ENCODE measurements at places on chromosomes 11 and 22.

- no peak for DNase-seq
Observed at GRCh38 chr22:20433191-20433590, 4.4 kb downstream of the SCARF2 start.

DNA sequence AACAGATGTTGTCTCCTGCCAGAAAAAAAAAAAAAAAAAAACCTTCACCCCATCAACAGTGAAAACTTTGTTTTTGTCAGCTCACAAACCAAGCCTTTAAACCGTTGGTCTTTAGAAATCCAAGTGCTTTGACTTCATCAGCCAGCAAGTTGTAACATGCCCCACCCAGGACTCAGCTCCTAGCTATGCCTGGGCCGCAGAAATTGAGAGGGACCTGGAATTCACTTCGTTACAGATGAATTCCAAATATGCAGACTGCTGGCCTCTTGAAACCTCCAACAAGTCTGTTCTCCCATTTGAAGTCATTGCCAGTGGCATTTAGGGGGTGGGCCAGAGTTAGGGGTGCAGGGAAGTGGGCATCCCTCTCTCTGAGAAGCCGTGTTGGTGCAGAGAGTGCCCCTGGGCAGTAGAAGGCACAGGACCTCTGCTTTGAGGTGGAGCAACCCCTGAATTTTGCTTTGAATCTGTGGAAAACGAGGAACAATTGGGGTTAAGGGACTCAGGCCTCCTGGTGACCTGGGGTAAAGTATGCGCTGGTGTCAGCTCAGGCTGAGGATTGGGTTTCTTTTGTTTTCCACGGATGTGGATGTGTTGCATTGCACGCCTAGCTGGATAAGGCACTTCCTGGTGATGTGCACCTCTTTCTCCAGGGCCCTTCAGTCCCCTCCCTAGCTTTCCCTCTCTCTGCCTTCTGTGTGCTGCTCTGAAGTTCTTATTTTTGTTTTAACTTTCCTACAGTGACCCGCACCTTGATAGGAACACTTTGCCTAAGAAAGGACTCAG is 109.5 kb downstream of the DBX1 start:
- DNase-seq: no peak

GRCh38 chr11:55658031-55658573 is 3.9 kb upstream of the OR4C6 start:
- DNase-seq: no peak

DNA sequence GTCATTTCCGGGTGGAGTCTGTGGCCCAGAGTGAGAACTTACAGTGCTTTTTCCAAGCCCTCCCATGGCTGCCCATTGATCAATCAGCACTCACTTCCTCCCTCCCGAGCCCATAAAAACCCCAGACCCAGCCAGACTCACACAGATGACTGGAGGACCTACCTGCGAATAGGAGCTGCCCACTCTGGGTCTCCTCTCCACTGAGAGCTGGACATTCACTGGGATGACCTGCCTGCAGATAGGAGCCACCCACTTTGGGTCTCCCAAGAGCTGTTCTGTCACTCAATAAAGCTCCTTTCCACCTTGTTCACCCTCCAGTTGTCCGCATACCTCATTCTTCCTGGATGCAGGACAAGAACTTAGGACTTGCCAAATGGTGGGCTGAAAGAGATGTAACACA is 56.0 kb upstream of the B3GNT6 start:
- DNase-seq: no peak

- DNase-seq: no peak
Observed at GRCh38 chr11:122248131-122248530, 132.1 kb upstream of the BLID start.

DNA sequence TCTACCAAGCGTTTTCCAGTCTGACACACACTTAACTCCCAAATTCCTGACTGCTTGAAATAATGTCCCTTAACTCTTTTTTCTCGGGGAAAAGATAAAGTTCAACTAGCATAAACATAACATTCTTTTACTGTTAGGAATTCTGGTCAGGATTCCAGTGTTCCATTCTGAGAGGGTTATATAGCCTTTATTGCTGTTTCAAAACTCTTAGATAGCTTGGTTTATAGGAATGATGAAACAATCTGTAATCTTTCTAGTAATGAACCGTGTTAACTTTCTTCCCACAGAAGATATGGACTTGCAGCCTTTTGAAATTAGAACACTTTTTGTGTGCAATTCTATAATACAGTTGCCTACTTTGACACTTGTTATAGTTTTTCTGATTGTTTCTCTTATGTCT is 8.6 kb downstream of the REXO2 start:
- DNase-seq: no peak

GRCh38 chr11:69788956-69789355 is 13.8 kb upstream of the FGF4 start:
- DNase-seq: no peak

- no peak for DNase-seq
Observed at GRCh38 chr22:43976861-43977795, 21.9 kb downstream of the SAMM50 start.

- no peak for DNase-seq
Observed at GRCh38 chr11:69326622-69327219, 32.8 kb downstream of the MYEOV start.

DNA sequence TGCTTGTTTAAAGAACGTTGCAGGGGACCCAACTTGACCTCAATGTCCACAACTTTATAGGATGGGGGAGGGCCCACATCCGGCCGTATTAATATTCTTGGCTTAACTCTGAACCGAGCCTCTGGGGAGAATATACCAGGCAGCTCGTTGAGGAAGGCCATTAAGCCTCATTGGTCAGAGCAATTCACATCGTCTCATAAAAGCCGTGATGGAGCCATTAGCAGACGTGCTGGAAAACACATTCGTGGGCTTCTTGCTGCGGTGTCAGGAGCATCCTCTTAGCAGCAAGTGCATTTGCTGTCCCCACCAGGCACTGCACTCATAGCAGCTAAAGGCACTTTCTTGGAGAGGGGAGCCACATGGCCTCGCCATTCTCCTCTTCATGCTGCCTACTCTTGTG is 14.9 kb downstream of the DSCAML1 start:
- no peak for DNase-seq

DNA sequence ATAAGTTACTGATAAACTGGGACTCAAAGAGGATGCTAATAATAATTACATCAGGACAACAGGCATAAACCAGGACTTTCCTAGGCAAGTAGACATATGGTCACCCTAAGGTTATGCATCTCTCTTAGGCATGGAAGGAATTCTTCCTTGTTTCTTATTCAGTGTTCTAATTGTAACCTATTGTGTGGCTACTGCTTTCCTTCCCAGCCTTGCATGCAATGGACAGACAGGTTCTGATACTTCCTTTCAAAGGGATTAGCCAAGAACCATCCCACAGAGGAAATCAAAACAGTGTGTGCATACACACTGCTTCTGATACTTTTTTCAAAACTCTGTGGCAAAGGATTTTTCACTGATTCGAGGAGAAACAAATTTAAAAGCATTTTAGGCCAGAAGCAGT is 48.3 kb downstream of the RRAS2 start:
- no peak for DNase-seq

DNA sequence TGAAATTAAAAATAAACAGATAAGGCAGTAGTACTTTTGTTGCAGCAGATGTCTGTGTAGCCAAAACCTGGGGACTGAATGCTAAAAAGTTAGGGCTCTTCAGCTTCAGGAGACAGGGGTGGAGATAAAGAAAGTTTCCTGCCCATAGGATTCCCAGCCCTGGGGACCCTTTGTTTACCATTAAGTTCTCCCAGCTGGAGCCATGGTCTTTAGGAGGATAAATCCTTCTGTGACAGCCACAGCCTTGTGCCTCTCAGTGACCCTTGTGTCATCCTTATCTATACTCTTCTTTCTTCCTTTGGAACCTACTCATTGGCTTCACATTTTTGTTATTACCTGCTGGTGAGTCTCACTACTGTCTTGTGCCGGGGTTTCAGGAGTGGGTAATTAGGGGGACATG is at the start of gene OR51M1:
OR51M1 (plus strand) TSS at position 237 of the 400 bp plus-strand sequence. CDS start 5,587 bp downstream, outside the sequence.
- no peak for DNase-seq

DNA sequence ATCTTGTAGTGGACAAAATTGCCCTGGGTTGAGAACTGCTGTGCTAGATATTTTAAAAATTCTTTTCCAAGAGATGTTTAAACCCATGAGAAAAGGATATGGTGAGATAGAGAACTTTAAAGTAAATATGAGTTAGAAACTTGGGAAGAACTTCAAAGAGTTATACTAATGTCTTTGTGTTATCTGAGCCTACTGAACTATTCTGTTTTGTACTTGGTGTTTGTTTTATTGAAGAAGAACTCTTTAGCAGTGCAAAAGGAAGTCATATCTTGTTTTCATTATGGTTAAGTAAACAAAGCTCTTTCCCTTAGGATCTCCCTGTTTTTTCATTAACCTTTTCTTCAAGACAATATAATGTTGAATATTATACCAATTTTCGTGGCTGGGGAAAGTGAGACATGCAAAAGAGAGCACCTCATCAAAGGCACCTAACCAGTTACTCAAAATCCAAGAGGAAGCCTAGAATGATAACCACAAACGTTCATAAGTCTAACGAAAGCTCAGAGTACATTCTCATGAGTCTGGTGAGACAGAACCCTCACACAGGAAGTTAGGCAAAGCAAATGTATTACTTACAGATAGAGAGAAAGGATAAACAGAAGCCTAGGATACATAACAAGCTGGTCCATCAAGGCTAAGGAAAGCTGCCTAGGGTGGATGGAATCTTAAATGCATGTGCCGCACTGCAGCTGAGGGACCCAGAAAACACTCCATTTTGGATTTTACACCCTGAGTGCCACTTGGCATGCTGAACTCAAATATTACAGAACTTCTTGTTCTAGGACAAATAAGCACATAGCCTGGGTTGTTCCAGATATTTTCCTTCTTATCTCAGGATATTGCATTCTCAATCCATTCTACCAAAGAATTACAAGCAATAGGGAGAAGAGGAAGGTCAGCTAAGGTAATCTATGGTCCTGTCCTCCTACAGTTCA is 112.5 kb upstream of the ANO3 start:
- DNase-seq: no peak

DNA sequence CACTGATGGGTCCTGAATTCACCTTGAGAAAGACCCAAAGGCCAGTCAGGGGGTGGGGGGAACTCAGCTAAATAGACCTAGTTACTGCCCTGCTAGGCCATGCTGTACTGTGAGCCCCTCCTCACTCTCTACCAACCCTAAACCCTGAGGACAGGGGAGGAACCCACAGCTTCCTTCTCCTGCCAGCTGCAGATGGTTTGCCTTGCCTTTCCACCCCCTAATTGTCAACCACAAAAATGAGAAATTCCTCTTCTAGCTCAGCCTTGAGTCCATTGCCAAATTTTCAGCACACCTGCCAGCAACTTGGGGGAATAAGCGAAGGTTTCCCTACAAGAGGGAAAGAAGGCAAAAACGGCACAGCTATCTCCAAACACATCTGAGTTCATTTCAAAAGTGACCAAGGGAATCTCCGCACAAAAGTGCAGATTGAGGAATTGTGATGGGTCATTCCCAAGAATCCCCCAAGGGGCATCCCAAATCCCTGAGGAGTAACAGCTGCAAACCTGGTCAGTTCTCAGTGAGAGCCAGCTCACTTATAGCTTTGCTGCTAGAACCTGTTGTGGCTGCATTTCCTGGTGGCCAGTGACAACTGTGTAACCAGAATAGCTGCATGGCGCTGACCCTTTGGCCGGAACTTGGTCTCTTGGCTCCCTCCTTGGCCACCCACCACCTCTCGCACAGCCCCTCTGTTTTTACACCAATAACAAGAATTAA is 2.4 kb upstream of the TTC36 start:
- DNase-seq: no peak

DNA sequence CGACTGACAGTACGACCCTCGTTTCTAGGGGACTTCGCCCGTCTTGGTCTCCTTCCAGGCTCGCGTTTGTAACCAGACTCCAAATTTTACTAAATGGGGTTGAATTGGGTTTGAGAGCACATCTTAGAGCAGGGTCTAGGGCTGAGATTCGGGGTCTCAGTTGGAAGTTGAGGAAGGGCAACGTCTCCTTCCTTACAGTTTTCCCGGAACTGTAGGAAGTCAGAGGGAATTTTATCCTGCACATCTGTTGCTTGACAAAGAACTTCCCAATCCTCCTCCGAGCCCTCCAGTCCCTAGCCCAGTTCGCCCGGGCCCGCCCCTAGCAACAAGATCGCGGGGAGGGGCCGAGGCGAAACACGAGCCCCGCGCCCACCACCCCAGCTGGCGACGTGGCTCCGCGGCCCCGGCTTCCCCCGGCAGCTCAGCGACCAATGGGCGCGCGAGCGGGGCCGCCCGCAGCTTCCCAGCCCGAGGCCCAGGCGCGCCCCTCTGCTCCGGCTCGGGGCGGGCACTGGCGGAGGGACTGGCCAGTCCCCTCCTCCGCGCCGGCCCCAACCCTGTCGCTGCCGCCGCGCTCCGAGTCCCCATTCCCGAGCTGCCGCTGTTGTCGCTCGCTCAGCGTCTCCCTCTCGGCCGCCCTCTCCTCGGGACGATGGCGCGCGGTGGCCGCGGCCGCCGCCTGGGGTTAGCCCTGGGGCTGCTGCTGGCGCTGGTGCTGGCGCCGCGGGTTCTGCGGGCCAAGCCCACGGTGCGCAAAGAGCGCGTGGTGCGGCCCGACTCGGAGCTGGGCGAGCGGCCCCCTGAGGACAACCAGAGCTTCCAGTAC is at the start of gene RCN1:
RCN1 (plus strand) TSS at position 530 of the 826 bp plus-strand sequence; CDS start at position 653, 123 bp downstream.
- DNase-seq: peak; percentile 11

- DNase-seq: no peak
Observed at GRCh38 chr11:130908770-130909625, 7.3 kb downstream of the SNX19 start.

- DNase-seq: no peak
Observed at GRCh38 chr22:25130462-25130861, 69.2 kb upstream of the CRYBB3 start.

GRCh38 chr22:26239581-26239980 is 70.3 kb downstream of the SEZ6L start:
- no peak for DNase-seq

DNA sequence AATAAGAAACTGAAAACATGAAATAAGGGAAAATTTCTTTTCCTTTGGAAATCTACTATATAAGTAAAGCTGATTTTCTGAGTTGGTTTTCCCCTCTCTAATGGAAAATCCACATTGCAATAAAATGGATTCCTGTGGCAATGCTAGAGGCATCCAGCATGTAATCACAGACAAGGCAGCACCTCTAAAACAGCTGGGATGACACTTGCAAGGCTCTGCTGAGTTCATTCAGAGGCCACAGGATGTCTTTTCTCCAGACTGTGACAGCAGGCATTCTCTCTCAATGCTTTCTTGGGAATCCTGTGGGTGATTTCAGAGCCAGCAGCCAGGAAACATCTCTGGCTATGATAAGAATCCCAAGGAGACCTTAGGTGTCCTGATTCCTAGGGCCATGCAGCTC is 201.3 kb upstream of the BLID start:
- no peak for DNase-seq

GRCh38 chr11:8347978-8348377 is 84.3 kb upstream of the LMO1 start:
- DNase-seq: no peak

GRCh38 chr11:60326955-60327354 is at the start of gene MS4A6E:
MS4A6E (plus strand) TSS chr11:60327255; CDS start chr11:60334896, 7,641 bp downstream.
- DNase-seq: no peak

- DNase-seq: no peak
Observed at GRCh38 chr22:27605390-27605789, 196.2 kb downstream of the MN1 start.

- no peak for DNase-seq
Observed at GRCh38 chr11:125214601-125215565, 50.3 kb downstream of the PKNOX2 start.

GRCh38 chr11:30196400-30197206 is 34.2 kb upstream of the FSHB start:
- no peak for DNase-seq

GRCh38 chr11:1458340-1459218 is 28.0 kb downstream of the MOB2 start:
- DNase-seq: no peak
